Mesenteric fat pad (tissue), 1 donor: ENCODE measurements at places on chromosomes 6 and 20. TPM values are rescaled to one million over a fixed set of nuclear protein-coding genes. Genes with fewer than 3 reads are reported as not detected.

DNA sequence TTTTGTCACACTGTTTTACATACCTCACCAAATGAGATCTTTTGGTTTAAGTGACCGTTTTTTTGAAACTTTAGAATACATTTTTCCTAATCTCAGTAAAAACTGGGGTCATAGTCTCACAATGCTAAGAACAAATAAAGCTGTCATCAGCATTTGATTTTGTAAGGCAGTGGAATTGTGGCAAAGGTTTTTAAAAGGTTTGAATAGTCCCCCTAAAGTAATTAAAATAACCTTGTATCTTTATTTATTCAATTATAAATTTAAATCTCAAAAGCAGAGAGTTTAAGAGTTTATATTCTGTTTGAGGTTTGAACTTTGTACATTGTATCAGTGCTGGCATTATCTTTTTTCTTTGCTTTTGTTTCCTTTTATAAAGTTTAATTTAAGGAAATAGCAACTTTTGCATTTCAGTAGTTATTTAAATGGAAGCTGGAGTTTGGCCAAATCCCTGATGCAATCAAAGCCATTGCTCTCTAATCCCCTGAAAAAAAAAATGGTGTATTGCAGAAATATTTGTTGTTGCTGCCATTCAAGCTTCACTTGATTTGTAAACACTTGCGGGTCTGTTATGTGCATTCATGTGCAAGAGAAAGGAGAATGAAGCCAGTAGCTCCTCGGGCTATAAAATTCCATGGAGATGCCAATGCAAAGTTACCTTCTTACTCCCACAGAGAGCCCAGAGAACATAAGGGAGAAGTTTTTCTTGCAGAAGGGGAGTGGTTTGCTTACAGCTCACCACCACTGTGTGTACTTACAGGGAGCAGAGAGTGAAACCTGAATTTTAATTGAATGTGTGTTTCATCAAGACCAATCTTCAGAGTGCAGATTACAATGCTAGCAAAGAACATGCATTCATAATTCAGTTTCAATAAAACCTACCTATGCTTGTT is 391.8 kb downstream of the ARHGAP18 start:
- DNase-seq = no peak

DNA sequence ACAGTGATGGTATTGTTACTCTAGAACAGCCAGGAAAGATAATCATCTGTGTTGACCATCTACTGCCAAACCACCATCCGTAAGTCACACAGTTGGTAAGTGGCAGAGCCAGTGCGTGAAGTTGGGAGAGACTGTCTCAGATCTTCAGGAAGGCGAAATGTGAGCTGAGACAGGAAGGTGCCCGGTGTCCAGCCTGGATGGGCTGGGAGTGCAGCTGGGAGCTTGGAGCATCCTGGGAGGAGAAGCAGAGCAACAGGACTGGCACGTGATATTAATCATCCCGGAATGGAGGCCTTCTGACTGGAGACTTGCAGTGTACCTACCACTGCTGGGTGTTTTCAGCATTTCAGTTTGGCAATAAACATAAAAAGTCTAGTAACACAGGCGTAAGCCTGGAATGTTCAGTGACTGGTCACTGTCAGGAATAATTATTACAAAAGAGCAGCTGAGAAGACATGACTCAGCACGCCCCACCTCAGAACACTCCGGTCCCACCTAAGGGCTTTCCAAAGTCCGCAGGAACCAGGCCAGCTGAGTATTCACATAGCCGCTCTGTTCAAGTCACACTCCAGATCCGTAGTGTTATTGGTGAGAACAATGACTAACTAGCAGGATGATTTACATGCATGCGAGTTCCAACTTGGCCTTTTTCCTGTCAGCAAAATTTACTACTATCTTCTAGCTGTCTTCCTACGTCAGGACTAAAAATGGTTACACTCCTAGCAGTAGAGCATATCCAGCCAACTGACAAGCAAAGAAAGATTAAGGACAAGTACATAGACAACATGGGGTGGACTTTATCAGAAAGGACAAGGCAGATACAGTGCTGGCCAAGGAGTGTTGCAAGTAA is 45.1 kb upstream of the PNRC1 start:
- no peak for DNase-seq

DNA sequence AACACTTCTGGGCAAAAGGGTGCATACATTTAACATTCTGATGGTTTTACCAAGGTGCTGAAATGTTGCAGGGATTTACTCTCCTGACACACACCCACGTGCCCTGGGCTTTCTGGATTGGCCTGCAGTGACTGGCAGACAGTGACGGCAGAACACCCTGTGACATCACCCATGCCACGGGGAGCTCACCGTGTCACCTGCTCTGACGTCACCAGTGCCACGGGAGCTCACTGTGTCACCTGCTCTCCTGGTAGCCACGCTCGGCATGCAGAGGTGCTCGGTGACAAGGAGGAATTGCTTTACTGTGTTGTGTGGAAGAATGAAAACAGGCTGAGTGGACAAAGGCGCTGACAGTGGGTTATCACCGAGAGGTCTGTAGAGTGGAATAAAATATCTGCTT is 99.3 kb downstream of the RAMACL start:
- no peak for DNase-seq

- DNase-seq = no peak
Measured at GRCh38 chr6:78841111-78841510, 26.2 kb upstream of the IRAK1BP1 start.

GRCh38 chr6:131565056-131565455 is 8.0 kb upstream of the ARG1 start:
- no peak for DNase-seq

GRCh38 chr6:117907601-117908245 is 659 bp downstream of the SLC35F1 start:
- DNase-seq = no peak

DNA sequence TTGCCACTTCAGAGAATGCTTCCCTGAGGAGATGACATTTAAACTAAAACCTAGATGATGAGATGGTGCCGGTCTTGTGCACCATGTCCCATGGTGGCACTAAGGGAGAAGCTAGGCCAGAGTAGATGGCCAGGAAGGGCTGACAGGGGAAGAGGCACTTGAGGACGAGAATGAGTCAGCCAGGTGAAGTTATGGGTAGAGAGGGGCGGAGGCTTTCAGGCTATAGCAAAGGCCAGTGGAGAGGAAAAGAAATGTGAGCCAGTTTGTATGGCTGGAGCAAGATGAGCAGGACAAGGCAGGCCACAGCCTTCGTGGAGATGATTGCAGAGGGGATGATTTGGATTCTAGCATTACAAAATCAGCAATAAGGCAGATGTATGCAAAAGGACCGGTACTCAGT is 44.7 kb upstream of the ADGRF4 start:
- DNase-seq = no peak

- DNase-seq = no peak
Measured at GRCh38 chr6:161546632-161547031, 272.8 kb upstream of the AGPAT4 start.

- no peak for DNase-seq
Measured at GRCh38 chr6:85866370-85866730, 223.7 kb upstream of the SYNCRIP start.

GRCh38 chr6:6623553-6623952 is 35.0 kb downstream of the LY86 start:
- DNase-seq = no peak

GRCh38 chr6:42400886-42401612 is 50.7 kb downstream of the TRERF1 start:
- DNase-seq = peak; percentile 39

GRCh38 chr6:101281266-101281665 is 112.2 kb upstream of the GRIK2 start:
- DNase-seq = no peak

- DNase-seq = no peak
Measured at GRCh38 chr20:53660947-53661381, 67.3 kb upstream of the ZNF217 start.

DNA sequence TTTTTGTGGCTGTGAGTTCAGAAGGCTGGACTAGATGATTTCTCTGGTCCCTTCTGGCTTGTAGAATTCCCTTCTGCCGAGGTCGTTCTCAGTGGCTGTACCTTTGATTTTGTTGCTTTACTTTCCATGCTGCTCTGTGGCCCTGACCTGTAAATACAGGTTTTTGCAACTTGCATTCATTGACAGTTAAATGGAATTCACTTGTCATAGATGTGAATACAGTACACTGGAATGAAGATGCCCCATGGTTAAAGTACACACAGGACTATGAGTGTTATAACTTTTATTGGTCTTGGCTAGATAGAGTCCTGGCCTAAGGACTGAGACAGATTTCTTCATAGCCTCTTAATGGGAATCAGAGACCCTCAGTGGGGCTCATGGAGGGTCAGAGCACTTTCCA is 12.9 kb upstream of the EFCAB8 start:
- no peak for DNase-seq

GRCh38 chr20:19341348-19342053 is 129.1 kb downstream of the SLC24A3 start:
- no peak for DNase-seq

- DNase-seq = peak; percentile 82
Measured at GRCh38 chr6:43950051-43950605, 177.1 kb downstream of the MRPL14 start.

- DNase-seq = no peak
Measured at GRCh38 chr6:56915832-56916231, 39.1 kb upstream of the BEND6 start.

DNA sequence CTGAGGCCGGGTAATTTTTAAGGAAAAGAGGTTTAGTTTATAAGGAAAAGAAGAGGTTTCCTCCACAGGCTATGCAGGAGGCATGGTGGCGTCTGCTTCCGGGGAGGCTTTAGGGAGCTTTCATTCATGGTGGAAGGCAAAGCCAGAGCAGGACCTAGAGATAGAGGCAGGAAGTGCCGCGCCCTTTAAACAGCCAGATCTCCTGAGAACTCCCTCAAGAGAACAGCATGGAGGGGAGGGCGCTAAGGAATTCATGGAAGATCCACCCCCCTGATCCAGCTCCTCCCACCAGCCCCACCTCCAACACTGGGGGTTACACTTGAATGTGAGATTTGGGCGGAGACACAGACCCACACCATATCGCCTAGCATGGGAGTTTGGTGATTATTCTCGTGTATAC is 13.9 kb upstream of the DACT2 start:
- DNase-seq = no peak

- DNase-seq = no peak
Measured at GRCh38 chr20:10076126-10077080, 41.6 kb downstream of the ANKEF1 start.

GRCh38 chr6:128491610-128492206 is 28.7 kb downstream of the PTPRK start:
- DNase-seq = no peak

DNA sequence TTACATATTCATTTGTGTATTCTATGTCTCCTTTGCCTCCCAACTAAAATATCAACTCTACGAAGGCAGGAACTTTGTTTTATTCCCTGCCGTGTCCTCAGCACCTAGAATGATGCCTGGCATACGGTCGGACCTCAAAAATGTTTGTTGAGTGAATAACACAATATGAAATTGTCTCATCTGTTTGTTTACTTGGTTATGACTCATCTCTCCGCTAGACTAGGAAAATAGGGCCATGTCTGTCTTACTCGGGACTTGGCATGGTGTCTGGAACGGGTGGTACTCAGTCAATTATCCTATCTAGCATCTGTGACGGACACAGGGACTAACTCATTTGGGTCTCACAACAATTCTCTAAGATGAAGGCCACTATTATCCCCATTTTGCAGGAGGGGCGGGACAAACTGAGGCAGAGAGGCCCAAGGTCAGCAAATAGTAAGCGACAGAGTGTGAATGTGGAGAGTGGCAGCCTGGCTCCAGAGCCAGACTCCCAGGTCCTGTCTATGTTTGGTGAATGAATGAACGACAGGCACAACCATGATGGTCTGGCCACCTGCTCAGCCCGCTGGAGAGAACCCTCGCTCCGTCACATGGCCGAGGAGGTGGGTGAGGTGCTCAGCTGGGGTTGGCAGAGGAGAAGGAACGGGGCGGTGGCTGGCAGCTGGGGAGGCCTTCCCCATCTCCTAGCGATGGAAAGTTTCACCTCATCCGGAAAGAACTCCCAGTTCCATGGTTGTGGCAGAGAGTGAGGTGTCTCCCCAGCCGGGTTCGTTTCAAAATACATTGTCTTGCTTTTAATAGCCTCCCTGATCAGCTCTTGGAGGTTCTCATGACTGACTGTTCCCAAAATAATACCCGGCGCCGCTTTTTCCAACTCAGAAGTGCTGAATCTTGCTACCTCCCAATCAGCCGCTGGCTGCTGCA is 27.6 kb upstream of the NFATC2 start:
- no peak for DNase-seq

GRCh38 chr6:123844011-123844410 is 40.3 kb downstream of the NKAIN2 start:
- no peak for DNase-seq

DNA sequence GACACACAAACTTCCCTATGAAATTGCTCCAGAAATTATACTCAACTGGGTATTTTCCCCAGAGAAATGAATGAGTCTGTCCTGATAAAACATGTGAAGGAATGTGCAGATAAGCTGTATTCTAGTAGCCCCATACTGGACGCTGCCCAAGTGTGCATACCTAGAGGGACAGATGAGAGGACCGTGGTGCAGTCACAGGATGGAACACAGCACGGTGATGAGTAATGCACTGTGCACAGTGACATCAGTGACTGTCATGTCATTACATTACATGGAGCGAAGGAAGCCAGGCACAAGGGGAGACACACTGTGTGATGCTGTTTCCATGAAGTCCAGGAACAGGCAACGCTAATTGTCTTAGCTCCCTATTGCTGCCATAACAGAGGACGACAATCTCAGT is 155.5 kb downstream of the CDH4 start:
- no peak for DNase-seq

GRCh38 chr20:64069614-64070243 is 6.7 kb downstream of the TCEA2 start:
- DNase-seq = no peak

Gene AP5S1
- total RNA-seq = 13.2 TPM

Gene TTI1
- 10.9 TPM for total RNA-seq

Gene CBLN4
- total RNA-seq = 0.32 TPM

Gene ATAT1
- 8.4 TPM for total RNA-seq

Gene FOXO3
- total RNA-seq = 94.0 TPM

Gene SLC22A1
- 3.4 TPM for total RNA-seq

Gene PTPRT
- total RNA-seq = not detected

Gene DEFB124
- 1.7 TPM for total RNA-seq

Gene SNHG17
- total RNA-seq = 63.9 TPM

Gene FOXS1
- total RNA-seq = not detected

Gene ACTL10
- total RNA-seq = 0.93 TPM

Gene TNXB
- total RNA-seq = 187 TPM

Gene CRISP2
- total RNA-seq = not detected

Gene WTAP
- total RNA-seq = 82.8 TPM

Gene PCSK2
- total RNA-seq = not detected

Gene F13A1
- total RNA-seq = 346 TPM
